IMR-90 (cell line): ENCODE measurements at places on chromosomes 6 and 20. TPM values are rescaled to one million over a fixed set of nuclear protein-coding genes. Genes with fewer than 3 reads are reported as not detected.
A peak's percentile ranks its signal among the peaks of the same experiment; 100 is the strongest.

DNA sequence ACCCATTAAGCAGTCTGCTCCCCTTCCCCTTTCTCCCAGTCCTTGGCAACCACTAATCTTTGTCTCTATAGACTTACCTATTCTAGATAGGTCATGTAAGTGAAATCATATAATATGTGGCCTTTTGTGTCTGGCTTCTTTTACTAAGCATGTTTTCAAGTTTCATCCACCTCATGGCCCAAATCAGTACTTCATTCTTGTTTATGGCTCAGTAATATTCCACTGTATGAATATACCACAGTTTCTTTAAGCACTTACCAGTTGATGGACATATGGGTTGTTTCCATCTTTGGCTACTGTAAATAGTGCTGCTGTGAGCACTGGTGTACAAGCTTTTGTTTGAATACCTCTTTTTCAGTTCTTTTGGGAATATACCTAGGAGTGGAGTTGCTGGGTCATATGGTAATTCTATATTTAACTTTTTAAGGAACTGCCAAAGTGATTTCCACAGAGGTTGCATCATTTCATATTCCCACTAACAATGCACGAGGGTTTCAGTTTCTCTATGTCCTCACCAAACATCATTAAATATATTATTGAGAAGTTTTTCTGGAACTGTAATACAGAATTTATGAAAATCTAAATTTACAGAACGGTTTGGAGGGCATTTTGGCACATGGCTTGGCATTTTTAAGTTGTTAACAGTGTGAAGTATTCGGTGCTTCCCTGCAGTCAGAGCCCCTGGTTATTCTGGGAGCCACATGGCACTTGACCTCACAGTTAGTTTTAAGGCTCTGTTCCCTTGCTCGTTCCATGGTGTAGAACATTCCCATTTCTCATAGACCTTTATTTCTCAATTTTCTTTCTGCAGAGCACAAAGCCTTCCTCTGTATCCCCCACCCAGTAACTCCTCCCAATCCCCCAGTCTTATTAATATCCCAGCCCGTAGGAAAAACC, 27.0 kb upstream of the DTNBP1 start:
- no peak overlapping the region for H3K4me3 ChIP-seq
- DNase-seq = no peak
- H3K36me3 ChIP-seq = no peaks in the 10 kb centered on the region
- H3K27ac ChIP-seq = no peak overlapping the region

DNA sequence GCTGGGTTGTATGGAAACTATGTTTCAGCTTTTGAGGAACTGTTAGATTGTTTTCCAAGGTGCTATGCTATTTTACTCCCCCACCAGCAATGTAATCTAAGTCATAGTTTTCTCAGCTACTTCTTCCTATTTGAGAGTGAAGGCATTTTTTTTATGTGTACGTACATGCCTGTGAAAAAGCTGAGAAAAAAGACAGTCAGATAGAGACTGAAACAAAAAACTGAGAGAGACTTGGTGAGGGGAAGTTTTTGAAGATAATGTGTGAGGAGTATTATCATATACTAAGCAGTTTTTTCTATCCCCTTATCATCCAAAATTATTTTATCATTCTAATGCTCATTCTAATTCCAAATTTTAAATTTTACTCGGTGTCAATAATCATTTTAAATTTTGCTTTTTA, 780.0 kb downstream of the BCKDHB start:
- H3K36me3 ChIP-seq = no peaks in the 10 kb centered on the region
- no peak overlapping the region for H3K4me3 ChIP-seq
- no peaks in the 10 kb centered on the region for H3K4me1 ChIP-seq
- H3K27ac ChIP-seq = no peak overlapping the region

- H3K36me3 ChIP-seq = peaks cover 21% of the 10 kb centered on the region
- DNase-seq = peak; percentile 23
- no peaks in the 10 kb centered on the region for H3K27me3 ChIP-seq
- H3K27ac ChIP-seq = peak overlapping the region; percentile 39; the same call in 1 of the 2 replicates
- H3K4me1 ChIP-seq = peaks cover 42% of the 10 kb centered on the region
Measured at GRCh38 chr20:36830791-36831691, 44.9 kb upstream of the TLDC2 start.

DNA sequence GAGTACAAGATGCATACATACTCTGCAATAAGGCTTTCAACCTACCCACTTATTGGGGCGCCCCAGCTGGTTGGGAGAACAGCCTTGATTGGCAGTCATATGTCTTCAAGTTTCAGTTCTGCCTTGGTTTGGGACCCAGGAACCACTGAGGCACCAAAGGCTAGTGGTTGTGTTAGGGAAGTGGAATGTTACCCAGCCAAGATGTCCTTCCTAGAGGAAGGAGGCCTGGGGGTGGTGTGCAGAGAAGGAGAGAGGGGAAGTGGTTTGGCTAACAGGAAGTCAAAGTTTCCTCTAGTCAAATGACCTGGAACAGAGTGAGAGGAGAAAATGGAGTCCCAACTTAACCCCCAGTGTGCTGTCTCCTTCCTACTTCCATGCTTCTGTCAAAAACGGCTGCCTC, 59.4 kb downstream of the CD164 start:
- no peaks in the 10 kb centered on the region for H3K4me1 ChIP-seq
- H3K27ac ChIP-seq = no peak overlapping the region
- H3K27me3 ChIP-seq = peaks cover 4% of the 10 kb centered on the region
- no peak for DNase-seq
- no peak overlapping the region for H3K4me3 ChIP-seq

DNA sequence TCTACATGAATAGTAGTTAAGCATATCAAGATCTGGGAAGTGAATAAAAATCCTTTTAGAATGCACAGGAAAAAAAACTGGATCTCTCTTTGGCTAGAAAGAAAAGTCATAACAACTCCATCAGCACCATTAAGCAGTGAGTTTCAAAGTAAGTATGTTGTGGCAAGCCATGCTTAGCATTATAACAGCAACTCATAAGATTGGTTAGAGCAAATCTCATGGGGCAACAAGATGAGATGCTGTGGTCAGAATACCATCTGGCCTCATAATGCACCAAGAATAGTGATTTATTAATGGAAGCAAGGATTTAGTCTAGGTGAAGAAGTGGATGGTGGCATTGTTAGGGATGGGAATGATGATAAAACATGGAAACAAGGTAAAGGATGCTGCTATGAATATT, 159.4 kb downstream of the PHF3 start:
- no peak overlapping the region for H3K4me3 ChIP-seq
- DNase-seq = no peak

DNA sequence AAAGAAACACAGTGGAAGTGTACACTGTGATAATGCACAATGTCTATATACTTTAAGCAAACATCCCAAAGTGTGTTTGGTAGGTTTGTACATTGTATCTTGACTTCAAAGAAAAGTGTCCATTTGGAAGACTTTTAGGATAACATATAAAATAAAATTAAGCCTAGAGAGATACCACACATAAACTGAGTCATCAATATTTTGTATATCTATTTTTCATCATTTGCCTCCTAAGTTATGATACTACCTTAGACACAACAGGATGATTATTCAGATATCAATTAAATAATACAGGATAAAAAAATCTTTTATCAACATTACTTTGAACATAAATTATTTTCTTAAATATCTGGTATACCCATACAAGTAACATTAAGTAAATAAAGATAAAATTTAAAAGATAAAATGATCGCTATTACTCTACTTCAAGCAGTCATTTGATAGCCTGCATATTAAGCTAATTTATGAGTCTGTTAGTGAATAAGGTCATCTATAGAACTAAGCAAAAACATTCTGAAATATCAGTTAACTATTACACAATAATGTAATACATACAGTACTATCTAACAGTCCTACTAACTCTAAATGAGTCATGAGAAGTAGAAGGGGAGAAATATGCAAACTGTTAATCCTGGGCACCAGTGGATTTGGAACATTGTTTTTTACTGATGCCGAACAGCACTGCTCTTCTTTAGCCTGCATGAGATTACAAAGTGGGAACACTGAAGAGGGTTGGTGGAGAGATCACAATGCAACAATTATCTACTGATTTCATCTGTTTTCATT, 158.4 kb upstream of the SIM1 start:
- H3K27me3 ChIP-seq = no peaks in the 10 kb centered on the region
- DNase-seq = peak; percentile 76
- H3K36me3 ChIP-seq = peaks cover 7% of the 10 kb centered on the region
- H3K4me1 ChIP-seq = peaks cover 5% of the 10 kb centered on the region; the same call in 1 of the 2 replicates
- H3K27ac ChIP-seq = no peak overlapping the region

DNA sequence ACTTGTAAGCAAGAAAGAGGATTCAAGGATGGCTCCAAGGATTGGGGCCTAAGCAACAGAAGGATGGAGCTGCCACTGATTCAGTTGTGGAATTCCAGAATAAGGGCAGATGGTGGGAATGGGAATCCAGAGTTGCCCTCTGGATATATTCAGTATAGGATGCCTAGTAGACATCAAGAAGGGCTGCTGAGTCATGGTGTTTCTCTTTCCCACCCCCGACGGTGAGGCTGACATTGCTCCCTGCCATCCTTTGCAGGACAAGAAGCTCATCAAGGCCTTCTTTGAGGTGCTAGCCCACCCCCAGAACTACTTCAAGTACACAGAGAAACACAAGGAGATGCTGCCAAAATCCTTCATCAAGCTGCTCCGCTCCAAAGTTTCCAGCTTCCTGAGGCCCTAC, 11.2 kb upstream of the ZNF76 start:
- no peak overlapping the region for H3K4me3 ChIP-seq
- peaks cover 24% of the 10 kb centered on the region; the same call in 1 of the 2 replicates for H3K36me3 ChIP-seq
- no peaks in the 10 kb centered on the region for H3K27me3 ChIP-seq
- H3K4me1 ChIP-seq = peaks cover 2% of the 10 kb centered on the region; the same call in 1 of the 2 replicates
- H3K27ac ChIP-seq = no peak overlapping the region
- DNase-seq = peak; percentile 28

- H3K4me1 ChIP-seq = peaks cover 3% of the 10 kb centered on the region; the same call in 1 of the 2 replicates
- no peak for DNase-seq
- H3K27ac ChIP-seq = no peak overlapping the region
- peaks cover 33% of the 10 kb centered on the region for H3K27me3 ChIP-seq
- H3K36me3 ChIP-seq = no peaks in the 10 kb centered on the region
- no peak overlapping the region for H3K4me3 ChIP-seq
Measured at GRCh38 chr6:166654573-166654972, 27.5 kb upstream of the RPS6KA2 start.

The C6orf132 gene
- 0.72 and 1.1 TPM in 2 replicates for total RNA-seq

The LY6G6F gene
- not detected in 2 replicates for total RNA-seq

The BEND6 gene
- total RNA-seq = 9.7 and 10.6 TPM in 2 replicates

The ZSWIM3 gene
- total RNA-seq = 8.1 and 8.6 TPM in 2 replicates
